MG63 (cell line): ENCODE measurements at places on chromosomes 11 and 22.

DNA sequence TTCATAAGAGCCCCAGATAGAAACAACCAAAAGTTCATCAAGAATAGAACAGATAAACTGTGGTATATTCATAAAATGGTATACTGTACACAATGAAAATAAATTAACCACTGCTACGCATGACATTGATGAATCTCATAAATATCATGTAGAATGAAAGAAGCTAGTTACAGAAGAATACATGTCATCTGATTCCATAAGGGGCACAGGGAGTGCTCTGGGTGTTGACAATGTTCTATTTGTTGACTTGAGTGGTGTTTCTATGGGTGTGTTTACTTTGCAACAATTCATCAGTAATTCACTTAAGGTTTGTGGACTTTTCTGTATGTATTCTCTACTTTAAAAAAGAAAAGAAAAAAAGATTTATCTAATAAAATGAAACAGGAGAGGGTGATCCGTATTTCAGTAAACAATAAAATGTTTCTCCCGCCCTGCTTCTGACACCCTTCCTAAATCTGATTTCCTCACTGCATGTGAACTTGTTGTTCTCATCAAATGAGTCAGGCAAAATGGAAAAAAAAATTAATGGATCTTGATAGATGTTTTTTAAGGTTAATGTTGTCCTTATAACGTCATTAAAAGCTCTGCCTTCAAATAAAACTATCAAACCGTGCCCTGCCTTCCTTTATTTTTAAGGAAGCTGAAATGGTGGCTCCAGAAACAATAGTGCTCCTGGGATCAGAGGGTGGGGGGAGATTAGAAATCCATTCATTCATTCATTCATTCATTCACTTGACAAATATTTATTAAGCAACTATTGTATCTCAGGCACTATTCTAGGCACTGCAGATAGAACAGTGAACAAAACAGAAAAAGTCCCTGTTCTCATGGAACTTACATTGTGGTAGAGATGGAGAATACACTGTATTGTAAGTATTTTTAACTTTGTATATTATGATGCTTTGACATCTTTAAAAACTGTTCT, 77.2 kb upstream of the CD44 start:
- no peak for DNase-seq

DNA sequence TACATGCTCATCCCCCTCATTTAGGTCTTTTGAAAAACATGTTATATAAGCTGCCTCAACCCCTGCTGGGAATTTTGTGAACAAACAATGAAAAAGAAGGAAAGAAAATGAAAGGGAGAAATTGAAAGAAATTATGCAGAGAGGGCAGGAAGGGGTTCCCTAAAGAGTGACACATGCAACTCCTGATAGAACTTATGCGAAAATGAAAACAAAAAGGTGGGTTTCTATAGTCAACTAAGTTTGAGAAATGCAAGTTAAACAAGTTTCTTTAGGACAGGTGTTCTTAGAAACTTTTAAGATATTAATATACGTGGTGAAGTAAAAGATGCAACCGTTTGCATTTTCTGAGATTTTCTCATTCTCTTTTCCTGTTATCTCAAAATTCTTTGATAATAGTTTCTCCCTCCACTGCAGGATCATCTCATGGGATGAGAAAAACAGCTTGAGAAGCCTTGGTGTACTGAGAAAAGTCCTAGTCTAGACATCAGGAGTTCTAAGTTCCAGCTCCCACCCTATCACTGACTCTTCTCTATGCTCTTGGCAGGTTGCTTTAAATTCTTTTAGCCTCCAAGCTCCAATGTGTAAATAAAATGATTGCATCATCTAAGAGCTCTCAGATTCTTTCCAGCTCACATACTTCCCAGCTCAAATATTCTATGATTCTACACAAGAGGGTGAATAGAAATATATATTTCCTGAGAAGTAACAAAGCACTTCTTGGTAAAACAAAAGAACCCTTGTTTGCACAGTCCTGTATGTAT, 109.2 kb downstream of the FAM76B start:
- DNase-seq = peak; percentile 3

DNA sequence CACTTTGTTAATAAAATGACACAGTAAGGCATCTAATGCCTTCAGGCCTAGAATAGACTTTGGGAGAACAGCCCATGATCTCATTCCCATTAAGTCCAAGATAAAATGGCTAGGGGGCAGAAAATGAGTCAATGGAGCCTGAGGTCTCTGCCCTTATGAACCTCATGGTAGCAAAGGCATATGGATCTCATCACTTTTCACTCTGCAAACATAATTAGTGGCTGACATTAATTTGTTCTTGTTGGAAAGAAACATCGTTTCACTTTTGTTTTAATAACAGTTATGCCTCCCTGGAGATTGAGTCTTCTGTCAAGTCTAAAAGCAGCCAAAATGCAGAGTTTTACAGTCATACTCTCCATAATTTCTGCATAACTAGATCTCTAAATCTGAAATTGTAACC, 111.8 kb upstream of the API5 start:
- no peak for DNase-seq

DNA sequence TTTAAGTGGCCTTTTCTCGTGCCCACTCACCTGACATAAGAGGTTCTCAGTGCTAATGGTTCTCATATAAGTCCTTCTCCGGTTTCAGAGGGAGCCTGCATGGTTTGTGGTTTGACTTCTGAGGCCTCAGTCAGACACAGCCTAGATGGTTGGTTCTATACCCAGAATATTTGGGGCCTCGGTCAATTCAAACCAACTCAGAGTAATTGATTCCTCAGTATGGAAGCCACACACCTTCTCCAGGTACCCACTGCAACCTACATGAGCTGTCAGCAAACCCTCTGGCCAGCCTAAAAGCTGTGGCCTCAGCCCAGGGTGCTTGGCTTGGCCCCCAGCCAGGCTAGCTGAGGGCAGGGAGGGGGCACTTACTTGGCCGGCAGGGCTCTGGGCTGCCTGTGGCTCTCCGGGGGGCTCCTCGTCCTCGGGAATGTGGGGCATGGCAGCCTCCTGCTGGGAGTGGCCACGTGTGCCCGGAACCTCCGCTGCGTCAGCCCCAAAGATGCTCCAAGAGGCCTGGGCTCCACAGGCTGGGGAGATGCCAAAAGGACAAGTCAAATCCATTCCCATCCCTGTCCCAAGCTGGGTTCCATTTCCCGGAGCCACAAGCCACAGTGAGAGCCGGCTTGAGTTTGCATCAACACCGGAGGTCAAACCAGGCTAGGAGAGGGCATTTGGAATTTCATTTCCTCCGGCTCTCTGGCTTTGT, 41.7 kb downstream of the IRAG1 start:
- no peak for DNase-seq

- DNase-seq = no peak
Observed at GRCh38 chr11:3709977-3710376, 38.8 kb upstream of the CHRNA10 start.

DNA sequence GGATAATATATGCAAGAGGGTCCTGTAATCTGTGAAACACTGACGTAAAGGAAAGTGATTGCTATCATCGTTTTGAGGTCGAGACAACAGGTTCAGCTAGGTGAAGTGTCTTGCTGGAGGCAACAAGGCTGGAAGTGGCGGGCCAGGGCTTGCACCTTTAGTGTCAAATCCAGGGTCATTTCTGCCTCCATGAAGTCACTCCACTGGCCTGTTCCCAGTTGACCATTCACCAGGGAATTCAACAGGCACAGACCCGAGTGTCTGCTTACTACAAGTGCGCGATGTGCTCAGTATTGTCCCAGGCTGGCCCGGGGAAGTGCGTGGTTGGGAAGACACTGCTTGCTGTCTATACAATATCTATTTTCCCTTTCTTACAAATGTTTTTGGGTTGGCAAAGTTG, 225.0 kb downstream of the CEP164 start:
- DNase-seq = no peak

DNA sequence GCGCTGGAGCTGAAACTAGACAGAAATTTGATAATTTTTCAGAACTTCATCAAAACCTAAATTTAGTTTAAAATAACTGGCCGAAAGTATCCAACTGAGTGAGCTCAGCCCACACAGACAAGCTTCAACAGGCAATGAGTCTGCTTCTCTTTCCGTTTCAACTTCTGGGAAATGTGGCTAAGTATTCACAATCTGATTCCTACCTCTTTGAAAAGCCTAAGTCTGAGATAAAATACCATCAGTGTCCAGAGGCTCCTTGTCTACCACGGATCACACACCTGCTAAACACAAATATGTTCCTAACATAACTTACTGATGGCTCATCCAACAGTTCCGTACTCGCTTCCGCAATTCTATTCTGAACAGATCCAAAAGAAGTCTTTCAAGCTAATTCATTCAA, 8.5 kb downstream of the SIK3 start:
- no peak for DNase-seq

DNA sequence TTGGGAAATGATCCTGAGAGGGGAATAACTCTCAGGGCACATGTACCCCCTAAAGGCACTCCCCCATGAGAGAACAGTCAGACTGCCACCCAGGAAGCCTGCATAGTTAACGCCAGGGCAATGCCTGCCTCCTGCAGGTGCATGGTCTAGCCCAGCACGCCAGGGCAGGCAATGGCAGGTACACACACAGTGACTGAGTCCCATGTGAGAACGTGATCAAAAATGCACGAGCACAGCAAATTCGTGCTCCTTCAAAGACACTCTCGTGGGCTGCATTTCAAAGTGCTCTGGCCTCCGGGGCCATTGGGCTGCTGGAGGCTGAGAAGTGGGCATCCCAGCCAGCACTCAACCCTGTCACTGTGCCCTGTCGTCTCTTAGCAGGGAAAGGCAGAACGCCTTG, 79.7 kb downstream of the SHANK2 start:
- no peak for DNase-seq

DNA sequence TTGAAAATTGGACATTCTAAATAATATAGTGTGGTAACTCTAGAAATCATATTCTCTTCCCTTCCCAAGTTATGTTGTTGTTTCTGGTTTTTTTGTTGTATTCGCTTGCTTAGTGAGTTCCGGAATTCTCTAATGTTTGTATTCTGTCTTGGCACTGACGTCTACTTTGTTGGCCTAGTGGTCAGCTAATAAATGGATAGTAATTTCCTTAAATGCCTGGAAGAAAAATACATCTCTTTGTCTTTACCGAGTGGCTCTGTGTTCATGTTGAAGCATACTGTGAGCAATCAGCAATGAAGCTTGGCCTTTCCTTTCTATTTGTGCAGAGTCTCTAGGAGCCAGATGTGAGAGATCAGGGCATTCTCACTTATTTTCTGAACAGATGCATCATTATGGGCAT, 1225.7 kb downstream of the JRKL start:
- DNase-seq = no peak

DNA sequence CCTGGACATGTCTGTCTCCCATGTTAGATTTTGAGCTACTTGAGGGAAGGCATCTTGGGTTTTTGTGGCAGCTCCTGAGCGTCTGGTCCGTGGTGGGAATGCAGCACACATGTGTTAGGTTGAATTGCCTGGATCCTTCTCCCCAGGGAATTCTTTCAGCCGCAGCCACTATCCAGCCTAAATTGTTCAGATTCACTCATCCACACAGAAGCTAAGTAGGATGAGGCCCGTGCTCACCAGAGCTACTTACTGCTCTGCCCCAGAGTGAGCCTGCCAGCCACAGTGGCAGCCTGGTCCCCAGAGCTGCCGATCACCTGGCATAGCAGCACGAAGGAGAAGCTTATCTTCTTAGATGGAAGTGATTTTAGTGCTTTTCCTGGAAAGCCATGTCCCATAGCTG, 34.4 kb upstream of the SORL1-AS1 start:
- no peak for DNase-seq

DNA sequence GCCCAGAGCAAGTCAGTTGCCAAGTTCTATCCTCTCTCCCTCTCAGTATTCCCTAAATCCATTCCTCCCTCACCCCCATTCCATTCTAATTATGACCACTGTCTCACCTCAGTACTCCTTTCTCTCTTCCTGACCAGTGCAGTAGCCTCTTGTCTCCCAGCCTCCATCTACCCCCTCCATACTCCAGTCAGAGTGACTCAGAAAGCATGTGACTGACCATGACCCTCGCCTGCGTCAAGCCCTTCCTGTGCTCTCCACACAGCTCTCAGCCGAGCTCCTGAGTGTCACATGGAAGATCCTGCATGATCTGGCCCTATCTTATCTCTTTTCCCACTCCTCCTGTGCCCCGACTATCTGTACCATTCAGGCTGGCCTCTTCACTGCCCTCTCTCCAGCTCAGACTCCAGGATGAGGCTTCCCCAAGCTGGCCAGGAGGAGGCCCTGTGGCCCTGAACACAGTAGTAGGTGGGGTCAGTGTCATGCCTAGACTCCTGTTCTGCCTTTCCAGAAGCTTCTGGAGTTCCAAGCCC, 42.6 kb downstream of the NEU3 start:
- DNase-seq = no peak

DNA sequence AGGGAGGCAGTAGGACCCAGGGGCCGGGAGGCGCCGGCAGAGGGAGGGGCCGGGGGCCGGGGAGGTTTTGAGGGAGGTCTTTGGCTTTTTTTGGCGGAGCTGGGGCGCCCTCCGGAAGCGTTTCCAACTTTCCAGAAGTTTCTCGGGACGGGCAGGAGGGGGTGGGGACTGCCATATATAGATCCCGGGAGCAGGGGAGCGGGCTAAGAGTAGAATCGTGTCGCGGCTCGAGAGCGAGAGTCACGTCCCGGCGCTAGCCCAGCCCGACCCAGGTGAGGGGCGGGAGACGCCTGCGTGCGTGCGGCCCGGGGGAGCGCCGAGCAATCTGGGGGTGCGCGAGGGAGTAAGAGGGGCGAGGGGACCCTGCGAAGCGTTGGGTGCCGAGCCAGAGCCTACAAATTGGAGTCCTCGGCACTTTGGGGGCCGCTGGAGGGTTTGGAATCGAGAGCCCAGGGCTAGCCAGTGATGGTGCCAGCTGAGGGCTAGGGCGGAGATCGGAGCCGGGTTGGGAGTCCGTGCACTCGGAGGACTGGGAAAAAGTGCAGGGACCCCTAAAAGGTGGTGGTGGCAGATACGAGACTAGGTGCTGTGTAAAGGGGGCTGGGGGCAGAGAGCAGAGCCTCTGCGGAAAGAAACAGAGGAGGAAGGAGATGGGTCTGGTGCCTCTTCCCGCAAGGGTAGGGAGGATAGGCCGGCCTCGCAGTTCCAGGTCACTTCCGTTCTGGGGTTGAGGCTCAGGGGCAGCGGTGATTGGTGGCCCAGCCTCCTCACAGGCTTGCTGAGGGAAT, at the start of gene SERPINH1:
Gene SERPINH1, plus strand, starts transcription at position 206 of the 788 bp plus-strand sequence. CDS start 4,097 bp downstream, outside the sequence.
- DNase-seq = peak; percentile 90
